ENCODE measurements at places on chromosomes 6 and 20.

- no peak for DNase-seq
Observed at GRCh38 chr6:56888687-56889086, 66.2 kb upstream of the BEND6 start.

DNA sequence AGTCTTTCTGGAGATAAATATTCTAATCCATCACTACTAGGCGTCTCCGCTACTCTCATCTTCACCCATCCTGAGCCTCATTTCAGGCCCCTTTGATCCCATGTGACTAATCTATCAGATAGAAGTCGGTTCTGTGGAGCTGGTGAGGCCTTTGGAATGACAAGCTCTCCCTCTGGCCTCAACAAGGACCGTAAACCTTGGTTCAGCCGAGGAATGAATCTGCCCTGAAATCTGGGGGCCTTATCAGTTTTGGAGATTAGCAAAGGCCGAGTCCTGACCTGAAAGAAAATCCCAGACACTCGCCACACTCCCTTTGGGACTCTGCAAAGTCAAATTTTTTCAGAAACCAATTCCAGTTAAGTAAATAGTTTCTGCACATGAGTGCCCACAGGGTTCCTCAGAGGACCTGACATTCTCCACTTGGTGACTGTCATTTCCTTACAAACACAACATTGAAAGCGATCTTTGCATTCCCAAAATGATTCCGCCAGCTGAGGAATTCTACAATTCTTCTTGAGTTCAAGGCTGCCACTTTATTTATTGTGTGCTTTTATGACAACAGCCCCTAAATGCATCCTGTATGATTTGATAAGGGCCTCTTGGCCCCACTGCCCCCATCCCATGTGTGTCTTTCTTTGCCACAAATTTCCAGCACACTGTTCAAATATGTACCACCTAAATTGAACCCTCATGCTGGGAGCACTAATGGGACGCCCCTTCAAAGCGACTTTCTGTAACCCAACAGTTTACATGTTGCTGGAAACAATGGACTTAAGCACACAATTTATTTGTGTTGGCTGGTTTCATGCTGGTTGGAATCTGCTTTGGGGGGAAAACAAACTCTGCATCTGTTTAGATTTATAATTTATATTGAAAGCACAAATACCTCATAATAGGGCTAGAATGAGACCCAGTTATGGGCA, 10.0 kb upstream of the RIPOR3 start:
- peak; percentile 90 for DNase-seq

DNA sequence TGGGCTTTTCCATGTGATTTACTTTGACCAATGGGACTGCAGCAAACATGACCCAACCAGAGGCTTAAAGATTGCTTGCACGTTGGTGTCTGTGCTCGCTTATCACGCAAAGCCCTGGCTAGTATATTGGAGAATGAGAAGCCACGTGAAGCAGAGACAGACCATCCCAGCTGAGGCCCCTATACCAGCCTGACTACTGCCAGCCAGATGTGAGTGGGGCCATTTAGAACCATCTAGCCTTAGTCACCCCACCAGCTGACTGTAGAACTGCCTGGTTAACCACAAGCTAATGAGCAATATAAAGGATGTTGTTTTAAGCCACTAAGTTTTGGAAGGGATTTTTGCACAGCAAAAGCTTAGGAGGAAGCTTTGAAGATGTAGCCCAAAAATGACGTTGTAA, 74.5 kb downstream of the MACROD2 start:
- DNase-seq: no peak

GRCh38 chr6:53100561-53100960, 35.4 kb downstream of the FBXO9 start:
- no peak for DNase-seq

DNA sequence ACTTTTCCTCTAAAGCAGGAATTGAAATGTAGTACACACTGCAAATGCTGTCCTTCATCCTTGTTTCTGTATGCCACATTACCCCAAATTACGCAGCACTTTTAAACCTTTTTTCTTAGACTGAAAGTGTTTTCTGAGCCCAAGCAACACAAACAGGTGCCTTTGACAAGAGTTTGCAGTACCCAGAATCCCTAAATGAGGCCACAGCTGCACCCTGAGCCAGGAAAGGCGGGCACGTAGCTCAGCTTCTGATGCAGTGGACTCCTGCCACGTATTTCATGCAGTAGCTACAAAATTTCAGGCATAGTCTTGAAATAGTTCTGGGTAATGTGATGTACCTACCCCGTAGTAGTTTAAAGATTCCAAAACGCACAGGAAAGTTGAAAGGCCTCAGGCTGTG, 31.0 kb upstream of the CLDN20 start:
- no peak for DNase-seq

- DNase-seq: no peak
Observed at GRCh38 chr6:8539453-8539852, 104.1 kb upstream of the SLC35B3 start.

DNA sequence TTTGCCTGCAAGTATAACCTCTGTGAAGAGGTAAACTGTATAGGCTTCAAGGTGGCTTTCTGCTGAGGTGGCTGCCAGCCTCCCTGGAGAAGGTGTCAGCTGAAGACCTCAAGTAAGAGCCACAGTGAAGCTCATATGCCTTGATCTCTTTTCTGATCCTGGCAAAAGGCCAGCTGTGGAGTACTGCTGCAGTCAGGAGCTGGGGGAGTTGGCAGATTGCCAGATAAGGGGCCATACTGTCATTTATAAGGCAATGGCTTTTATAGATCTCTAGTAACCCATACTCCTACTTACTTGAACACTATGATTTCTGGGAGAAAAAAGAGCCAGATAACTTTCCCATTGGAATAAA, 8.8 kb upstream of the CEP85L start:
- DNase-seq: no peak

DNA sequence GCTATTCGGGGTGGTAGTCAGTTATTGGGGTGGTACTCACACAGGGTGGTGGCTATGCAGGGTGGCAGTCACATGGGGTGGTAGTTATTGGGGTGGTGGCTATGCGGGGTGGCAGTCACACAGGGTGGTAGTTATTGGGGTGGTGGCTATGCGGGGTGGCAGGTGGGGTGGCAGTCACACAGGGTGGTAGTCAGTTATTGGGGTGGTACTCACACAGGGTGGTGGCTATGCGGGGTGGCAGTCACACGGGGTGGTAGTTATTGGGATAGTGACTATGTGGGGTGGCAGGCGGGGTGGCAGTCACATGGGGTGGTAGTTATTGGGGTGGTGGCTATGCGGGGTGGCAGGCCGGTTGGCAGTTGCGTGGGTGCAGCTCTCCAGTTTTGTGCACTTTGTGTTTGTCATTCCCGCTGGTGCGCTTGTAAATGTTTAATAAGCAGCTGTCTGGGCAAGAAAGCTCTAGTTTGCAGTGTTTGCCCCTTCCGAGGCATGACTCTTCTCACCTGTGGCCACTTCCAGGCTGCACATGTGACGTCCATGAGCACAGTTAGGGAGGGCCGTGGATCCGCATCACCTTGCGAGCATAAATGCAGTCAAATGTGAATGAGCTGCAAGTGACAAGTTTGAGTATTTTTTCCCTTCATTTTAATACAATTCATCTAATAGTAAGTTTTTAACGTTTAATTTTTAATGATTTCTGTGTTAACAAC, 219.0 kb upstream of the CST7 start:
- DNase-seq: no peak
